ENCODE measurements at places on chromosomes 16 and 17. TPM values are rescaled to one million over a fixed set of nuclear protein-coding genes. Genes with fewer than 3 reads are reported as not detected.

DNA sequence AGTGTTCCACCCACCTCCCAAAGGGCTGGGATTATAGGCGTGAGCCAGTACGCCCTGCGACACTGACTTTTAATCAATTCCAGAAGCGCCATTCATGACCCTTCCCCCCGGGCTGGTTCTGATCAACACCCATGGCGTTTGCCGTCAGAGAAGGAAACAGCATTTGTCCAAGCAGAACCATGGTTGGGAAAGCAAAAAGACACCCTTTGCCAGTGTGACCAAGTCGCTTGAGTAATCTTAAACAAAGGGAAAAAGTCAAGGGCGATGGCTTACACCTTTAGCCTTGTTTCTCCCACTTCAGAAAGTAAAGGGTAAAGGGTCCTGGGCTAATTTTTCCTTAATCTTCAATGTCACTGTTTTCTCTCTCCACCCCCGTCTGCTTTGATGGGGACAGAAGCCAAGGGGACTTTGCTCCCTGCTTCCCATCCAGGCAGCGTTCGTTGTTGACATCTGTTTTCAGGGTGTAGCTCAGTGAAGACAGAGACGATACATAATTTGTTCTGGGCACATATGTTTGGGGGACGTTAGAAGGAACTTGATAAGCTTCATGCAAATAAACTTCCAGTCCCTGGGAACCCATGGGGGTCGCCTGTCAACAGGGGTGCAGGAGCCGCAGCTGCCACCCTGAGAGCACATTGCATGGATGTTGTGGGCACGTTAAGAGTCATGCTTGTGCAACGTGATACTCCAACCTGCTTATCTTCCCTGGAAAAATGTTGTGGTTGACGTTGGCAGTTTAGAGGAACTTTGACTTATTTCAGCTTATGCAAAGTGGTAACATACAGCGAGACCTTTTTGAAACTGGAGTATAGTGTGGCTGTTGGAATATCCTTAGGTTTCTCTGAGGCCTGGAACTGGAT, 50.6 kb upstream of the TANGO6 start:
- DNase-seq = no peak

DNA sequence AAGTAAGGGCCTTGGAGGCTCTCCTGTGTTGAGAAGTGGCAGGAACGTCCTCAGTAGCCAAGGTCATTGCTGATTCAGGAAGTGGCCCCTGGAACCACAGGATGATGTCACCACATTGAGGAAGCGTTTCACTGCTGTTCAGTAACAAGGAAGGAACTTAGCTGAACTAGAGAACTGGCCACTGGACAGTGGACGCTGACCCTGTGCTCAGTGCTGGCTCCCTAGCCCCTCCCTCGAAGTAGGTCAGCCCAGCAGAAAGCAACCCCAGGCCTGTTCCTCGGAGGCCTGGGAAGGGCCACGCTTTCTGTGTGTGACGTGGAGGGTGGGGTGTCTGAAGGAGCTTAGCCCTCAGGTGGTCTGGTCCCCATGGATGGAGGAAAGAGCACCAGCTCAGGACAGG, 58.3 kb downstream of the B9D1 start:
- no peak for DNase-seq

DNA sequence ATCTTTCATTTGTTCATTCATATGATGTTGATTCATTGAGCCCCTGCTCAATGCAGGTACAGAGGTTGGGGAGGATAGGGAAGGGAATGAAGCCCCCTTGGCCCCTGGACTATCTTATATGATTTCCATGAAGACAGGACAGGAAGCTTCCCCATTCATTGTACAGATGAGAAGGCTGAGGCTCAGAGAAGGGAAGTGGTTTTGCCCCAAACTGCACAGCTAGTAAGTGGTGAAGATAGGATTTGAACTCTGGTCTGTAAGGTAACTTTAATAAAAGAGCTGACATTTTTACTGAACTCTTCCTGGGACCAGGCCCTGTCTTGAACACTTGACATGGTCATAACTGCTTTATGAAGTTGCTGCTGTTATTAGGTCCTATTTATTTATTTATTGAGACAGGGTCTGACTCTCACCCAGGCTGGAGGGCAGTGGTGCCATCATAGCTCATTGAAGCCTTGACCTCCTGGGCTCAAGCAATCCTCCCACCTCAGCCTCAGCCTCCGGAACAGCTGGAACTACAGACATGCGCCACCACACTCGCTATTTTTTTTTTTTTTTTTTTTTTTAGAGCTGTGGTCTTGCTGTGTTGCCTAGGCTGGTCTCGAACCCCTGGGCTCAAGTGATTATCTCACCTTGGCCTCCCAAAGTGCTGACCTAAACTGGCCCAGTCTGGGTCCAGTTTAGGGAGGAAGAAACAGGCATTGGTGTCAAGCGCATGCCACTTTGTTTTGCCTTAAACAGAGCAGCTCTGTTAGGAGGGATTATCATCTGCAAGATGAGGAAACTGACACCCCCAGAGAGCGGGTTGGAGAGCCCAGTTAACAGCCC, 5.0 kb downstream of the CTF1 start:
- no peak for DNase-seq

GRCh38 chr17:74919440-74920305, 3.4 kb downstream of the USH1G start:
- DNase-seq = no peak

- no peak for DNase-seq
These were observed 52.5 kb upstream of the ALDH3A1 start for GRCh38 chr17:19800571-19800970.

GRCh38 chr16:19014461-19014860, 30.7 kb downstream of the TMC7 start:
- no peak for DNase-seq

DNA sequence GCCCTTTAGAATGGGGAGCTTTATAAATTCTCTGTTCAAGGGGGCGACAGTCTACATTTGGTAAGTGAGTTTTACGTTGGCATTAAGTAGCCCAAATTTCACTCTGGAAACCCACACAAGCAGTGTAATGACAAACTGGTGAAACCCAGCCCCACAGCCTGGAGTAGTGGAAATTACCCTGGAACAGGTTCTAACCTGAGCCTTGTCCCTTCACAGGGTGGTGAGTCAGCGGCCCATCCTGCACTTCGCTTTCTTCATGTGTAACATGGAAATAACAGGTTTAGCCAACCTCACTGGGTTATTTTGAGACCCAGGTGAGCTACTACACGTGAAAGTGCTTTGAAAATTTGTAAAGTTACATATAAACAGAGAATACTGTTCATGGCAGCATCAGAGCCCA, 3.5 kb upstream of the TLCD3A start:
- DNase-seq = no peak

- DNase-seq = no peak
These were observed 107.1 kb downstream of the MYO1D start for GRCh38 chr17:32769846-32770245.

GRCh38 chr16:505479-506245, 21.9 kb upstream of the CAPN15 start:
- DNase-seq = no peak

GRCh38 chr16:11610121-11610505, 23.4 kb upstream of the LITAF start:
- no peak for DNase-seq

DNA sequence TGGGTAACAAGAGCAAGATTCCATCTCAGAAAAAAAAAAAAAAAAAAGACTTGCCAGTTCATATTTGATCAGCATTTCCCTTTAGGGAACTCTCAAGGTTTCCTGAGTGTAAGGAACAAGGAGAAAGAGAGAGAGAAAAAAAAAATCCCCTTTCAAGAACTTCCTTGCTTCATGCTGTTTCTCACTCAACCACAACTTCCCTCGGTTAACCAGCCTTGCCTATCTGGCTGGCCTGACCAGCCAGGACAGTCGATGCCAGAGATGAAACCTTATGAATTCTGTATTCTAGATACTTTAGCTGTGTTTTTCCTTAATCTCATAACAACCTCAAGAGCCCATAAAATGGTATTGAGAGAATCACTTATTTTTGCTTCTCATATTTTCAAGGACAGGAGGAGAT, 2.6 kb upstream of the N4BP1 start:
- DNase-seq = peak; percentile 54

DNA sequence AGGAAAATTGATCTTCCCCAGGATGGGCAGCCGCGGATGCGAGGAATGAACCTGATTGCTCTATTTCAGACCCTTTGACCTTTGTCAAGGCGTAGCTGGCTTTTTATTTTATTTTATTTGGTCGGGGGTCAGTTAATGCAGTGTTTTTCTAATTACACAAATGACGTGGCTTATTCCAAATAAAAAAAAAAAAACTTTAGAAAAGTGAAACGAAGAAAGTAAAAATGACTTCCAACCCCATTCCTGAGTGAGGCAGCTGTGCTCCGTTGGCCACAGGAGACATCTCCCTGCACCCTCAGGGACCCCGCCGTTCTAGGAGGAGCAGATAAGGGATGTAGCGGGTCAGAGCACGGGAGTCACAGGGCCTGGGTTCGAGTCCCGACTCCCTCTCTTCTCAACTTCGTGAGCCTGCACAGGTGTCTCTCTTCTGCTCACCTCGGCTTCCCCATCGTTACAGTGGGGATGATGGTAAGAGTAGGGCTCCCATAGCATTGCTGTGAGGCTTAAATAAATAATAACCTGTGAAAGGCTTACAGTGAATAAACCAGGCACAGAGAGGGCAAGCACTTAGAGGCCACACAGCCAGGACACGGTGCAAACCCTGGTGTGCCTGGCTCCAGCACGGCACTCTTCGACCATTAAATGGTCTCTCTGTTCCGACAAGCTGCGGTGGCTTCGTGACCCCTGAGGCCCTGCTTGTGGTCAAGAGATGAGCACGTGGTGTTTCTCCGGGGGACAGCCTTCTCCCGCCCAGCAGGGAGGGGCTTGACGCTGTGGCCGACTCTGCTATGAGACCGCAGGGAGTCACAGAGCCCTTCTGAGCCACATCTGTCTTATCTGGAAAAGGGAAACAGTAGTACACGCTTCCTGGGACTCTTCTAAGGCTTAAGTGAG, 10.2 kb downstream of the FOXF1 start:
- no peak for DNase-seq

GNAO1 gene
- 2.5 TPM for total RNA-seq

USP31 gene
- total RNA-seq = 9.7 TPM

PERCC1 gene
- 0.48 TPM for total RNA-seq

WSCD1 gene
- 0.13 TPM for total RNA-seq

DNASE1L2 gene
- 1.5 TPM for total RNA-seq

AIPL1 gene
- not detected for total RNA-seq

TAC4 gene
- not detected for total RNA-seq

ARL5C gene
- not detected for total RNA-seq

HEXIM2 gene
- total RNA-seq = 7.7 TPM

Measured in CD8-positive, alpha-beta memory T cell (primary cell).